Calu3 (cell line): ENCODE measurements at places on chromosomes 12 and 14.

DNA sequence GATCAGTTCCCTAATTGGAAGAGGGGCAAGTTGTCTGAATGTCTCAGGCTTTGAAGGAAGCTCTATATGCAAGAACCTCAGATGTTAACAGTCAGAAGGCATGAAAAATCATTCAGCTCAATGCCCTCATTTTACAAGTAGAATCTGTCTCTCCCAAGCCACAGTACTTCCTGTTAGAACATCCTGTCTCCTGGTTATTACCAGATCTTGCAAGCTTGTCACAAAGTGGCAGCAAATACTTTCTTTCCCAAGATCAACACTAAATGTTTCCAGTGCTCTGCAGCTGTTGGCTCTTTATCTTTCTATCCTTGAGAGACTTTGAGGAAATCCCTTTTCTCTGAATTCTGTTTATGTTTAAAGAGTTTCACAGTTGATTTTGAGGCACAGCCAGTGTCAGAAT, 235.5 kb downstream of the AKAP6 start:
- no peak for DNase-seq

GRCh38 chr12:57039016-57039798, 10.7 kb downstream of the MYO1A start:
- no peak for DNase-seq

GRCh38 chr12:25130741-25131188, 64.2 kb downstream of the DNAI7 start:
- no peak for DNase-seq

DNA sequence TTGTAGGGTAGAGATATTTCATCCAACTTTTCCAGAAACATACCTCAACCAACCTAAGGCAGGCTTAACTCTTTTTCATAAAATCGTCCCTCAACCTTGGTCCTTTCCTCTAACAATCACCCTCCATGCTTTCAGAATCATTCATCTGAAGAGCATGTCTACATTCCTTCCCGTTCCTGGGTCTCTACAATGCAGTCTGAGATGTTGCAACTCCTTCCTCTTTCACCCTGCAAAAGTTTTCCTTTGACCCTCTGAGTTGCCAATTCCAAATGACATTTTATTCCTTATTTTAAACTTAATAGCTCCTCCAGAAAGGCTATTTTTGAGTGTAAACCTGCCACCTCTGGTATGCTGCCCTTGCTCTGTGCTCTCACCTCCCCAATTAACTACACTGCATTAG, 16.7 kb downstream of the SLC7A7 start:
- no peak for DNase-seq

DNA sequence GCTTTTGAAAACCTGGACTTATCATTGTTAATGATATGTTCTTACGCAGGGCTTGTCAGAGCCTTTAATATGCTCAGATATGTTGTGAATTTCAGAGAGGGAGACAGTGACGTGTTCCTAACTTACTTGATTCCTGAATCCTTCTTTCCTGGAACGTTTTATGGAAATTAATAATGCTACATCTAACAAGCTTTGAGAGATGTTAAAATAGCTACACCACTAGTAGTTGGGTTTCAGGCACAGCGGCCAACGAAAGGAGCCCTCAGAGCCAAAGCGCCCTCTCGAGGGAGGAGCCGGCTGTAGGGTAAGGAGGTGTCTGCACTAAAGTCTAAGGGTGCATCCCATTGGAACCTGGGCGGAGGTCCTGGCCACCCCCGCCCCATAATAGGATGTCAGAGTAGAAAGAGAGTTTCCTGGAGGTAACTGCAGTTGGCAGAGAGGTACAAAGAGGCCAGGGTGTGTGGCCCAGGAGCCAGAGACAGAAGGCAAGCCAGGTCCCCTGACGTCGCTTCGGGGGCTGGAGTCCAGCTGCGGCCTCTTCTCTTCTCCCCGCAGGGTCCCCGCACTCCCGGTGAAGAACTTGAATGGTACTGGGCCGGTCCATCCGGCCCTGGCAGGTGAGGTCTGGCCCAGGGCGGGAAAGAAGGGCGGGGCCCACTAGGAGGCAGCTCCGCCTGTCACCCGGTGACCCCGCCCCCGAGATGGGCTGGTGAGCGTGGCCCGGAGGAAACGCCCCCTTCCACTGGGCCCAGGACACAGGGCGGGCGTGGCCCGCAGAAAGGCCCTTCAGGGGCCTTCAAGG, 36.3 kb downstream of the DTX1 start:
- peak; percentile 75 for DNase-seq

GRCh38 chr12:7403466-7403865, 40.5 kb downstream of the CD163L1 start:
- no peak for DNase-seq

DNA sequence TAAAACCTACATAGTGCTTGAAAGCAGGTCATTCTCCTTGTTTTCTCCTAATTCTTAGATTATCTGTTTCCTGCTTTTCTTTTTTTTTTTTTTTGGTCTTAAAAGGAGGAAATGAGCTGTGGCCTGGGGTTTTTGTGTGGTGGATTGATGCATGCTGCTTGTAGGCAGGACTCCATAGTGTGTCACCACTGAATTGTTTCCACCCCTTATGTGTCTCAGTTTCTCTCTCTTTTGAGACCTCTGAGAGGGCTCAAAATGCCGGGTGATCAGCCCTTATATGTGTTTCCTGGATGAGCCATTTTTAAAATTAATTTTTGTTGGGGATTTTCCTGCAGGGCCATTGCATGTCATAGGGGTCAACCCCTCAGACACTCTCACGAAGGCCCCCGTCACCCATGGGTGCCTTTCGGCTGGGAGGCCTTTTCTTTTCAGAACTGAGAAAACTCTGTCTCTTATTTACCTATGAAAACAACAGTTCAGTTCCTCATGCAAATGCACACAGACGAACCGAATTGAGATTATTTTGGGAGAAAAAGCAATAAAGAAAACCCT, 32.0 kb upstream of the LRRK2 start:
- no peak for DNase-seq

DNA sequence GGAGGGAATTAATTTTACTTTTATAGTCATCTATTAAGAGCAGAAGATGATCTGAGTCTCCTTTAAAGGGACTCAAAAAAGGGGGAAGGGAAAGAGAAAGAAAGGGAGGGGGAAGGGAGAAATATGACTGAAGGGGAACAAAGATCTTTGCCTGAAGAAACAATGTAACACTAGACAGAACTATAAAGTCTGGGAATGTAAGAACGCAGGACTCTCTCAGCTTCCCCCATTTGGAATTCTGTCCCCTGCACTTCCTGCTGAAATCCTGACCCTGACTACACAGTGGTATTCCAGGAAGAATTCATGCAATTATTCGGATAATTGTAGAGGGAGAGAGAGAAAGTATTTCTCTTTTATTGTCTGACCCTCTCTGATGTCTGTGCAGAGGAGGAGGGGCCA, 8.6 kb upstream of the HOXC11 start:
- no peak for DNase-seq

DNA sequence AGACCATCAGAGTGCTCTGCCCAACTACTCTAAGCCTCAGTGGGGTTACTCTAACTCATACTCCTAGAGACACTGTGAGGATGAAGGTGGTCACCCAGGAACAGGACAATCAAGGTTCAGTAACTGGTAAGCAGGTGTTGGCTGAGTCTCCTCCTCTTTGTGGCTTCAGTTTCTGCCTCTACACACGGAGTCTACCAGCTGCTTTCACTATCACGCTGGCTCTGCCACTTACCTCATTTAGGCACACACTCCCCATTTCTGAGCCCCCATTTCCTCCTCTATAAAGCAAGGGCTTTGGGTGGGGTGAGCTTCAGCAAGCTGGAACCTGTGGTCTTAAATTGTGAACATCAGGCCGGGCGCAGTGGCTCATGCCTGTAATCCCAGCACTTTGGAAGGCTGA, 7.3 kb upstream of the TCHP start:
- DNase-seq: no peak

DNA sequence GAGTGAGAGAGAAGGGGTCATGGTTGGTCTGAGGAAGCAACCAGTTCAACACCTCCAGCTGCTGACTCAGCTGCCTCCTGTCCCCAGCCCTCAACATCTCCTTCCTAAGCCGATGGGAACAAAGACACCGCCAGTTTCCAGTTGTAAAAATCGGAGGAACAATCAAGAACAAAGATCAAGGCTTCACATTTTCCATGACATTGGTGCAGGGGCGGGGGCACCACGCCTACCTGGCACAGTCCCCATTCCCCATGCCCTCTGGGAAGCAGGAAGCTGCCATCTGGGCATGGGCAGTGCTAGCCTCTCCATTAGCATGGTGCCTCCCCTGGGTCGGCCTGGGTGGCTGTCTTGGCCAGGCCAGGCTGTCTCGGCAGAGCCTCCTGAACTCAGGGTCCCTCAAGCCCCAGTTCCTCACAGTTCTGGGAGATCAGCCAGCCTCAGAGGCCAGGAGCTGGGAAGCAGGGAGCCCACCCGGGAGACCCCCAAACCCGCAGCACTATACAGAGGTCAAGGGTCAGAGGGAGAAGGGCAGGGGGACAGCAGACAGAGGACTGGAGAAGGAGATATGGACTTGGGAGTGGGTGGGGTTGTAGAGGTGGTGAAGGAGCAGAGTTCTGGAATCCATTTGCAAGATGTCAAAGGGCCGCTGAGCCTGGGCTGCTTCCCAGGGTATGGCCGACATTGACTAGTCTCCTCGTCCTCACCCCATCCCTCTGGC, 19.6 kb upstream of the TMEM106C start:
- no peak for DNase-seq

- DNase-seq: no peak
These were observed 412.2 kb upstream of the GARIN6 start for GRCh38 chr12:99235381-99235780.

GRCh38 chr14:106459971-106460730, 933.8 kb downstream of the TMEM121 start:
- peak; percentile 14 for DNase-seq

GRCh38 chr12:118715647-118716046, 265.7 kb upstream of the SRRM4 start:
- no peak for DNase-seq

GRCh38 chr12:7966563-7966962, 30.6 kb upstream of the SLC2A3 start:
- no peak for DNase-seq

DNA sequence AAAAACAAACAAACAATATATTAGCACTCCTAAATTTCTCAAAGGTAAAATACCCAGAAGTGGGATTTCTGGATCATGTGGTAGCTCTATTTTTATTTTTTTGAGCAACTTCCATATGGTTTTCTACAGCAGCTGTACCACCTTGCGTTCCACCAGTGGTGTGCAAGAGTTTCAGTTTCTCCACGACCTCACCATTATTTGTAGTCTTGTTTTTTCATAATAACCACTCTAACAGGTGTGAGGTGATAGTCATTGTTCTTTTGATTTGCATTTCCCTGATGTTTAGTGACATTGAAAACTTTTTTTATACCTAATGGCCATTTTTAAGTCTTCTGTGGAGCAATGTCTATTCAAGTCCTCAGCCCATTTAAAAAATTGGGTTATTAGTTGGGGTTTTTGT, 127.3 kb upstream of the SLC38A2 start:
- no peak for DNase-seq
